ENCODE measurements at places on chromosomes 5 and 9. TPM values are rescaled to one million over a fixed set of nuclear protein-coding genes. Genes with fewer than 3 reads are reported as not detected.

Gene PNPLA7
- total RNA-seq, result 3.8 TPM

Gene MCC
- 11.0 TPM for total RNA-seq

Gene SAP30L
- 20.0 TPM for total RNA-seq

Gene SH3RF2
- 0.94 TPM for total RNA-seq

Gene FOXE1
- total RNA-seq, result not detected

Gene PAX5
- total RNA-seq, result not detected

Gene CTSL
- total RNA-seq, result 20.3 TPM

Gene C9orf50
- total RNA-seq, result not detected

Gene IFNA21
- not detected for total RNA-seq

Gene SMIM33
- not detected for total RNA-seq

Gene SLC23A1
- not detected for total RNA-seq

Gene LRRC26
- 0.31 TPM for total RNA-seq

Gene JAKMIP2
- total RNA-seq, result 75.7 TPM

Gene DRD1
- total RNA-seq, result 3.4 TPM

Gene PLCXD3
- total RNA-seq, result 9.1 TPM

Gene PAPPA
- not detected for total RNA-seq

Gene EPB41L4A
- 32.2 TPM for total RNA-seq

Gene CCNJL
- 4.4 TPM for total RNA-seq

Gene F12
- total RNA-seq, result 3.4 TPM

Gene GOLGA2
- total RNA-seq, result 61.3 TPM

Gene SPAAR
- 0.31 TPM for total RNA-seq

Gene FOXD4L5
- total RNA-seq, result 0.31 TPM

Gene PDE6A
- not detected for total RNA-seq

Gene CNTLN
- total RNA-seq, result 21.3 TPM

Gene ENTREP1
- 4.1 TPM for total RNA-seq

Gene PCDHGB3
- total RNA-seq, result 31.0 TPM

Gene PRR7
- 11.9 TPM for total RNA-seq

Gene IFNK
- not detected for total RNA-seq

Gene FAXDC2
- total RNA-seq, result 14.7 TPM

Gene IL13
- total RNA-seq, result not detected

Gene SPATA31E1
- total RNA-seq, result not detected

Gene CTSV
- total RNA-seq, result 0.94 TPM

Gene IFNA2
- total RNA-seq, result not detected

Gene FOXI1
- not detected for total RNA-seq

Gene SLC6A19
- total RNA-seq, result not detected

Gene NUDT2
- 11.6 TPM for total RNA-seq

Gene CCNO
- not detected for total RNA-seq

Gene TMEM252
- total RNA-seq, result not detected

Gene PPP3R2
- total RNA-seq, result 0.63 TPM

Gene CDKN2B-AS1
- total RNA-seq, result 0.63 TPM

Gene ANKRD18A
- total RNA-seq, result 8.1 TPM

Gene ABCA1
- 41.6 TPM for total RNA-seq

Gene PSD2
- total RNA-seq, result 22.8 TPM

Gene PTGES
- 2.5 TPM for total RNA-seq

Gene ARHGEF37
- total RNA-seq, result 1.3 TPM

Gene TLX3
- total RNA-seq, result not detected

Gene PCDHGA8
- total RNA-seq, result 30.0 TPM

Gene PCDHB6
- total RNA-seq, result 5.6 TPM

Gene TMEM171
- 0.94 TPM for total RNA-seq

Gene CAMK2A
- 13.8 TPM for total RNA-seq

Gene FCN1
- total RNA-seq, result 0.31 TPM

Gene OR13C5
- not detected for total RNA-seq
